Activated CD4-positive, alpha-beta T cell treated with anti-CD3 and anti-CD28 coated beads for 36 hours (primary cell): ENCODE measurements at places on chromosomes 7 and 10. TPM values are rescaled to one million over a fixed set of nuclear protein-coding genes. Genes with fewer than 3 reads are reported as not detected.

DNA sequence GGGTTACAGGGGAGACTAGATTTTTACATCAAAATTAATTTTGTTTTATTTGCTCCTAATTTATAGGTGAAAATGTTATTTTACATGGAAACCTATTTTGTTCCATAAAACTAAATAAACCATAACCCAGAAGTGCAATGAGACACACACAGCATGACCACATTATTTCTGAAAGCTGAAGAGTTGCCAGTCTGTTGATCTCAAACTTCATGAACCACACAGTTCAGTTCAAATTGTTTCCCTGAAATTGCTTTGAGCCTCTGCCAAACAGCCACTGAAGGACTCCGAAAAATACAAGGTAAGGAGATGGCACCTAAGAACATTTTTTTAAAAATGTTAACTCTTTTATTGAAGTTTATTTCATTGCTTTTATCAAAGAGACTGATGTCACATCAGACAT lies 25.0 kb upstream of the ITGB8 start:
- H3K4me1 ChIP-seq: peaks cover 3% of the 10 kb centered on the region
- H3K27me3 ChIP-seq: no peaks in the 10 kb centered on the region
- no peak for DNase-seq
- no peaks in the 10 kb centered on the region for H3K36me3 ChIP-seq
- no peak overlapping the region for H3K4me3 ChIP-seq
- H3K27ac ChIP-seq: no peak overlapping the region

- no peak overlapping the region for H3K4me3 ChIP-seq
- H3K36me3 ChIP-seq: peaks cover 16% of the 10 kb centered on the region
- DNase-seq: no peak
- H3K27me3 ChIP-seq: no peaks in the 10 kb centered on the region
Measured at GRCh38 chr10:50316695-50317648, 65.7 kb upstream of the ASAH2 start.

GRCh38 chr10:89649051-89649450 lies 4.0 kb upstream of the PANK1 start:
- H3K27me3 ChIP-seq: peaks cover 12% of the 10 kb centered on the region
- peaks cover 6% of the 10 kb centered on the region for H3K4me1 ChIP-seq
- H3K36me3 ChIP-seq: peaks cover 2% of the 10 kb centered on the region
- H3K4me3 ChIP-seq: no peak overlapping the region
- no peak for DNase-seq
- H3K27ac ChIP-seq: no peak overlapping the region

DNA sequence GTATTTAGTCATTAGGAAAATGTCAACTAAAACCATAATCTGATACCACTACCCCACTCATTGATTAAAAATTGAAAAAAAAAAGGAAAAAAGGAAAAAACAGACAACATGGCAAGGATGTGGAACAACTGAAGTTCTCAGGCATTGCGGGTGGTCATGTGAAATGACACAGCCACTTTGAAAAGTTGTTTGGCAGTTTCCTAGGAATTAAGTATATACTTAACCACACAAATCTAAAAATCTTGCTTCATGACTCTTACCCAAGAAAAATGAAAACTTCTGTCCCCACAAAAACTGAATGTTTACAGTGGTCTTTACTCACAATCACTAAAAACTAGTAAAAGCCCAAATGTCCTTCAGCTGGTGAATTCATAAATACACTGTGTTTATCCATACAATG lies 254.5 kb downstream of the AHR start:
- no peak overlapping the region for H3K27ac ChIP-seq
- no peaks in the 10 kb centered on the region for H3K36me3 ChIP-seq
- H3K4me3 ChIP-seq: no peak overlapping the region
- no peak for DNase-seq
- H3K27me3 ChIP-seq: peaks cover 4% of the 10 kb centered on the region
- no peaks in the 10 kb centered on the region for H3K4me1 ChIP-seq

GPRIN2 gene
- total RNA-seq: not detected

PNLIPRP2 gene
- not detected for total RNA-seq

- H3K36me3 ChIP-seq: no peaks in the 10 kb centered on the region
- DNase-seq: no peak
- H3K4me1 ChIP-seq: peaks cover 35% of the 10 kb centered on the region
- H3K4me3 ChIP-seq: no peak overlapping the region
- H3K27ac ChIP-seq: no peak overlapping the region
Measured at GRCh38 chr10:72695496-72695895, 3.6 kb downstream of the MCU start.

DNA sequence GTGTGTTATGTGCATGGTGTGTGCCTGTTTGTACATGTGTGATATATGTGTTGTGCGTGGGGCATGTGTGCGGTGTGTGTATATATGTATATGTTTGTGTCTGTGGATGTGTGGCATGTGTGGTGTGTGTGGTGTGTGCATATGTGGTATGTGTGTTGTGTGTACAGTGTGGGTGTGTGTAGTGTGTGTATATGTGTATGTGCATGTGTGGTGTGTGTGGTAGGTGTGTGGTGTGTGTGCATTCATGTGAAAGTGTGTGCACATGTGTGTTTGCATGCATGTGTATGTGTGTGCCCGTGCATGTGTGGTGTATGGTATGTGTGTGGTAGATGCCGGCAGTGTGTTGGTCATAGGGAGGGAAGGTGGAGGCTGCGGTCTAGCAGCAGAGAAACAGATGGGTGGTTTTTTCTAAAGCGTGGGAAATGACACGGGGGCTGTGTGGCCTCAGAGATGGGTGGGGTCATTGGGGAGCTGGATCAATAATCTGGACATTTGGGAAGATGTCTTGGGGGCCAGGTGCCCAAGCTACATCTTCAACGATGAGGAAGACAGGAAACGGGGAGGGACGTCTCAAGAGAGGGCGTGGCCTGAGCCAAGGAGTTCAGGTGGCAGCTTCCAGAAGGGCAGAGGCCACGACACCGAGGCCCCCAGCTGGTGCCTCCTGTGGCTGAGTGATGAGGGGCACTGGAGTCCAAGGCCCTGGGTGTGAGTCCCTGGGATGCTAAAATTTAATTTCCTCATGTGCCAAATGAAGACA lies 481.3 kb downstream of the DNAJB6 start:
- no peak overlapping the region for H3K4me3 ChIP-seq
- DNase-seq: no peak
- no peaks in the 10 kb centered on the region for H3K36me3 ChIP-seq
- H3K27ac ChIP-seq: no peak overlapping the region

GRCh38 chr7:90276033-90276728 lies 31.2 kb downstream of the CFAP69 start:
- no peak overlapping the region for H3K27ac ChIP-seq
- no peak for DNase-seq
- H3K4me3 ChIP-seq: no peak overlapping the region
- no peaks in the 10 kb centered on the region for H3K36me3 ChIP-seq

DNA sequence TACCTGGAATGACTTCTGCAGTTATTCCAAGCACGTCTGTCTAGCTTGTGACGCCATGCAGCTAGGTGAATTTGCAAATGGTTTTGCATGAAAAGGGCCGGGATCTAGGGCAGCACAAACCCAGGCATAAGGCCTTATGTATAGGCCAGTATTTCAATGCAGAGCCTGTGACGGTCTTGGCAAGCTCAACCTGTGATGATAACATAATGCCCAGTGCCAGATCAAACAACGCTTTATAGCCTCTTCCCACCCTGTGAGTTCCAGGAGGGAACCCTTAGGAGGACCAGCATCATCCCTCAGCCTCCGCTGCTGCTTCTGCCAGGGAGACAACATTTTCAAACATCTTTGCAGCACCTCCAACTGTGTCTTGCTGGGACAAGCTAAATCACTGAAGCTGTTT lies 390.7 kb downstream of the INHBA start:
- H3K4me1 ChIP-seq: no peaks in the 10 kb centered on the region
- DNase-seq: no peak
- no peaks in the 10 kb centered on the region for H3K36me3 ChIP-seq
- H3K27me3 ChIP-seq: no peaks in the 10 kb centered on the region

DNA sequence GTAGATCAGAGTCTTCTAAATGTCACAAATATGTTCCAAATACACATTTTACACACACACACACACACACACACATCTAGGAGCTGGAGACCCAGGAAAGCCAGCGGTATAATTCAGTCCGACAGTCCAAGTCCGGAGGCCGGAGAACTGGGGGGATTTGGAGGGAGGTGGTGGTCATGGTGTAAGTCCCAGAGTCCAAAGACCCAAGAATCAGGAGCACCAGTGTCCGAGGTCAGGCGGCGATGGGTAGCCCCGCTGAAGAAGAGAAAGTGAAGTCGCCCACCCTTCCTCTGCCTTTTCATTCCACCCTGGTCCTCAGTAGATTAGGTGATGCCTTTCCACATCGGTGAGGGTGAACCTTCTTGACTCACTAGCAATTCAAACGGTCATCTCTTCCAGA lies 154.8 kb downstream of the CAMK1D start:
- H3K27ac ChIP-seq: no peak overlapping the region
- DNase-seq: no peak
- H3K36me3 ChIP-seq: no peaks in the 10 kb centered on the region
- H3K4me3 ChIP-seq: no peak overlapping the region
- H3K27me3 ChIP-seq: no peaks in the 10 kb centered on the region
- peaks cover 55% of the 10 kb centered on the region for H3K4me1 ChIP-seq

ADCY1 gene
- 0.82 TPM for total RNA-seq

LAMB4 gene
- not detected for total RNA-seq
